ENCODE measurements at places on chromosomes 1 and 21. TPM values are rescaled to one million over a fixed set of nuclear protein-coding genes. Genes with fewer than 3 reads are reported as not detected.

PADI2 gene
- not detected for total RNA-seq

RIPK4 gene
- total RNA-seq: 0.21 TPM

EFCAB14 gene
- 45.6 TPM for total RNA-seq

ANGPTL7 gene
- total RNA-seq: not detected

NTMT2 gene
- total RNA-seq: not detected

PAPPA2 gene
- total RNA-seq: 1.2 TPM

PTCH2 gene
- 0.46 TPM for total RNA-seq

CFAP74 gene
- not detected for total RNA-seq

OR14A16 gene
- not detected for total RNA-seq

AADACL3 gene
- total RNA-seq: not detected

AMY1C gene
- not detected for total RNA-seq

NUP210L gene
- not detected for total RNA-seq

PIK3C2B gene
- total RNA-seq: 25.0 TPM

RNU1-1 gene
- 1,003 TPM for total RNA-seq

DNM3 gene
- total RNA-seq: 0.57 TPM

FCRL6 gene
- 0.21 TPM for total RNA-seq

RNF220 gene
- total RNA-seq: 108 TPM

IL24 gene
- total RNA-seq: 1.3 TPM

FABP3 gene
- total RNA-seq: not detected

IL19 gene
- not detected for total RNA-seq

TLR5 gene
- total RNA-seq: 0.23 TPM

KRTAP21-2 gene
- not detected for total RNA-seq

CDC14A gene
- total RNA-seq: 16.0 TPM

TNFSF18 gene
- total RNA-seq: not detected

ANKRD34A gene
- 10.0 TPM for total RNA-seq

TMCO4 gene
- 13.2 TPM for total RNA-seq

CCDC190 gene
- not detected for total RNA-seq

S100PBP gene
- total RNA-seq: 35.6 TPM

EDARADD gene
- total RNA-seq: 16.3 TPM

FNDC10 gene
- 3.0 TPM for total RNA-seq

RNF186 gene
- total RNA-seq: not detected

TSACC gene
- not detected for total RNA-seq

LRRC38 gene
- not detected for total RNA-seq

DMRTA2 gene
- not detected for total RNA-seq

SYDE2 gene
- total RNA-seq: 4.4 TPM

TNFRSF1B gene
- total RNA-seq: 206 TPM

FMO1 gene
- not detected for total RNA-seq

ARTN gene
- not detected for total RNA-seq

RCC2 gene
- 159 TPM for total RNA-seq

FCER1G gene
- total RNA-seq: 0.95 TPM

SPRR2E gene
- total RNA-seq: not detected

ADAMTS1 gene
- total RNA-seq: 0.08 TPM

KCNA10 gene
- not detected for total RNA-seq

HES4 gene
- 0.27 TPM for total RNA-seq
